ENCODE measurements at places on chromosomes 11 and 22.

DNA sequence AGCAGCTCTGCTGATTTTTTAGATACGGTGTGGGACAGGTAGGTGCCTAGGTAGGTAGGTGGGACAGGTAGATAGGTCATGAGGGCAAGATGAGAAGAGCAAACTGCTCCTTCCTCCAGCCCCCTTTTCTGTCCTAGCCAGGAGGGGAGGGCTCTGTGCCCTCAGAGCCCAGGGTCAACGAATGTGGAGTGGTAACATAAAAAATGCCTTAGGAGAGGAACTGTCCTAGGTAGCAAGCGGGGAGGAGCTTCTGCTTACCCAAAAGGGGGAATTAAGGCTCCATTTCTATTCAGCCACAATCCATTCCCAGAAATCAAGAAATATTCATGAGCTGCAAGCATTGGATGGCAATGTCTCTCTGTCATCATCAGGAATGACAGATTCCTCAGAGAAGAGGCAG is 234.8 kb downstream of the GRIK4 start:
- no peak for DNase-seq

GRCh38 chr11:105224482-105225253 is 85.1 kb upstream of the CARD18 start:
- no peak for DNase-seq

DNA sequence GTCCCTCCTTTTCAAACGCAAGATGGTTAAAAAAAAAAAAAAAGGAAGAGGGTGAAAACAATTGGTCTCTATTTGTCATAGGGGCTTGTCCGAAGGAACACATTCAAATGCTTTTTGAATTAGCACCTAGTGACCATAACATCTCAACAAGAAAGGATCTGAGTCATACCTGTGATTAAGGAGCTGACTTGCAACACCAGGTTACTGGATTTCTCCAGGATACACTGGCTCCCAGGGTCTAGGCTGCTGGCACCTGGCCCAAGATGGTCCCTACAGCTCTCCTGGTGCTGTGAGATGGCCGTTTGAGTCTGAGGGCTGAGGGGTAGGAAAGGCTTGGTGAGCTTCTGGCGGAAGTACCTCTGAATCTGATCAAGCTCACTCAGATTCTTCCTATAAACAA is 28.4 kb upstream of the UCP3 start:
- DNase-seq, result no peak

- no peak for DNase-seq
Observed at GRCh38 chr22:22037229-22037628, 54.6 kb upstream of the TOP3B start.

DNA sequence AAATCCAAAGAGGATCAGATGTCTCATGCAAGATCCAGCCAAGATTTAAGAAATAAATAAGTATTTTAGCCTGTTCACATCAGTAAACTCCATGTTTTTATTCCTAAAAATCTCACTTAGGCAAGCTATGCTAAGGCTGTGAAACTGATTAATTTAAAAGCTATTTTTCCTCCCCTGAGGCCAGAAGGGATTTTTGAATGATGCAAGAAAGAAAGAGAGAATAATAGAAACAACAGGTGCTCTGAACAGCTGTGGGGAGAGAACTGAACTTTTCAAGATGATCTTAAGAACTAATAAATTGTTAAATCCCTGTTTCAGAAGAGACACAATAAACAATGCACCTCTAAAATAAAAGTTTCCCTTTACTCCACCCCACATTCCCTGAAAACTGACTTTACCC is 241.6 kb downstream of the DLG2 start:
- no peak for DNase-seq

GRCh38 chr11:117337076-117337475 is 9.4 kb downstream of the CEP164 start:
- DNase-seq, result no peak

- peak; percentile 24 for DNase-seq
Observed at GRCh38 chr22:30121960-30122359, 41.7 kb downstream of the HORMAD2 start.

- no peak for DNase-seq
Observed at GRCh38 chr11:3123761-3124733, 41.1 kb downstream of the OSBPL5 start.

GRCh38 chr22:39967103-39967829 is 7.1 kb downstream of the TMA7B start:
- DNase-seq, result no peak

- no peak for DNase-seq
Observed at GRCh38 chr11:62856333-62856895, 17.0 kb upstream of the WDR74 start.

DNA sequence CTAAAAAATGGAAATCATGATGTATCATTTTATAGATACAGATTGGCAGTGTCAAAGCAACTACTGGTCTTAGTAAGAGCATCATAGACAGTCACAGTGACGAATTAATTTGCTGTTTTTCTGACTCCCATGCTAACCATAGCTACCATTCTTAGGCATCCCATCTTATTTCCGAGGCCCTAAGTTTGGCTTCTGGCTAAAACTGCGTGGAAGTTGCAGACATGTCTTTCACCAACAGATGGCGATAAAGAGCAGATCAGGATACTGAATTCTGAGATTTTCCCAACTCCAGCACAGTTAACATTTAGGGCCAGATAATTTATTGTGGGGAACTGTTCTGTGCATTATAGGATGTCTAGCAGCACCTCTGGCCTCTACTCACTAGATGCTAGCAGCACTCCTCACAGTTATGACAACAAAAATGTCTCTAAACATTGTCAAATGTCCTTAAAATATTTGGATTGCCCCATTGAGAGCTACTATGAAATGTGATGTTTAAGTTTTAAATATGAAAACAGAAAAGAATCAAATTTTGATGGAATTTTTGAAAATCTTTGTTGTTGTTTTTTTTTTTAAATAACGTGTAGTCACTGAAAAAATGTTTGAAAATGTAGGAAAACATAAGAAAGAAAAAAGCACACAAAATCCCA is 16.3 kb downstream of the OR2AG2 start:
- DNase-seq, result peak; percentile 33

DNA sequence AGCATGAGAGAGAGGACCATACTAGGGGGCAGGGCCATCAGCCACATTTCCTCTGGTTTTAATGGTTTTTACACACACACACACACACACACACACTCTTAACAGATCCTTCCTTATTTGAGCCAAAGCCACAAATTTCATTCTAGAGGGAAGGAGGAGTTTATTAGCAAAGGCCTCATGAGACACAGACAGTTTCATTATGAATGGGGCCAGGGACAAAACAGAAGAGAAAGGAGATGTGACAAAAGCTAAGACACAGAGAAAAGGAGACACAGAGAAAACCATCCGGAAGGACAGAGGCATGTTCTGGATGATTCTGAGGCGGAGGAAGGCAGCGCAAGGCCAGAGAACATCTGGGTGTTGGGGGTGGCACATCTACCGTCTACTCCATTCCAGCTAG is 32.2 kb upstream of the ARFGAP3 start:
- no peak for DNase-seq

GRCh38 chr11:130616573-130616972 is 168.1 kb downstream of the ADAMTS15 start:
- no peak for DNase-seq

DNA sequence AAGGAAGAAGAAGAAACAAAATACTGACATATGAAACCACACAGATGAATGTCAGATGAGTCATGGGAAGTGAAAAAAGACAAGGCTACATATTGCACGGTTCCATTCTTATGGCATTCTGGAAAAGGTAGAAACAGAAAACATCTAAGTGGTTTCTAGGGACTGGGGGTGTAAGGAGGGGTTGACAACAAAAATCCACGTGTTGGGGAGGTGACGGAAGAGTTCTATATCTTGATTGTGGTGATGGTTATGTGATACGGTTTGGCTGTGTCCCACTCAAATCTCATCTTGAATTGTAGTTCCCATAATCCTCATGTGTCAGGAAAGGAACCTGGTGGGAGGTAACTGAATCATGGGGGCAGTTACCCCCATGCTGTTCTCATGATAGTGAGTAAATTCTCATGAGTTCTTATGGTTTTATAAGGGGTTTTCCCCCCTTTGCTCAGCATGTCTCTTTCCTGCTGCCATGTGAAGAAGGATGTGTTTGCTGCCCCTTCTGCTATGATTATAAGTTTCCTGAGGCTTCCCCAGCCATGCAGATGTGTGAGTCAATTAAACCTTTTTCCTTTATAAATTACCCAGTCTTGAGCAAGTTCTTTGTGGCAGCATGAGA is 6.4 kb upstream of the ARFGAP3 start:
- peak; percentile 46 for DNase-seq

GRCh38 chr22:47452184-47452583 is 689.7 kb downstream of the TBC1D22A start:
- peak; percentile 12 for DNase-seq

DNA sequence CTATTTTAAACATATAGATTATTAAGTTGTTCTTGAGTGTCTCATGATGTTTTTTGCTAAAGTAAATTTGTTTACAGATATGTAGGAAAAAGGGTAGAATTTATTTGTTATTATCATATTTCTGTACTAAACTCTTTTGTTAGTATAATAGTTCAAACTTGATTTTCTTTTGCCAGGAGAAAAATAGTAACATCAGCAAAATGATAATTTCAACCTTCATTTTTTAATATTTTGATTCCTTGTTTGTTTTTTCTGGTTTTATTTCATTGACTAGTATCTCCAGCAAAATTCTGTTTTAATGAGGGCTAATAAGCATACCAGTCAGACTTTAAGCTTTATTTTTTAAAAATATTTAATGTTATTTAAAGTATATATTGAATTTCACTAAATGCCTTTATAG is 4.0 kb downstream of the OR1S1 start:
- DNase-seq, result no peak

DNA sequence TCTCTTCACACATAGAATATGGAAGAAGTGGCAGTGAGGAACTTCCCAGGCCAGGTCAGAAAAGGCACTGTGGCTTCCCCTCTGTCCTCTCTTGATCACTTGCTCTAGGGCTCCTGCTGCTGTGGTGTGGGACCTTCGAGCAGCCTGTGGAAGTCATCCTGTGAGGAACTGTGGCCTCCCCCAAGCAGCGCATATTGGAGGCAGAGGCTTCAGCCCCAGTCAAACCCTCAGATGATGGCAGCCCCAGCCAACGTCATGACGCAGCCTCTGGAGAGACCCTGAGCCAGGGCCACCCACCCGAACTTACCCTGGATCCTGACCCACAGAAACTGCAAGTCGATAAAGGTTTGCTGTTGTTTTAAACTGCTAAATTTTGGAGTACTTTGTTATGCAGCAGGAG is 444.9 kb downstream of the TBC1D22A start:
- no peak for DNase-seq

DNA sequence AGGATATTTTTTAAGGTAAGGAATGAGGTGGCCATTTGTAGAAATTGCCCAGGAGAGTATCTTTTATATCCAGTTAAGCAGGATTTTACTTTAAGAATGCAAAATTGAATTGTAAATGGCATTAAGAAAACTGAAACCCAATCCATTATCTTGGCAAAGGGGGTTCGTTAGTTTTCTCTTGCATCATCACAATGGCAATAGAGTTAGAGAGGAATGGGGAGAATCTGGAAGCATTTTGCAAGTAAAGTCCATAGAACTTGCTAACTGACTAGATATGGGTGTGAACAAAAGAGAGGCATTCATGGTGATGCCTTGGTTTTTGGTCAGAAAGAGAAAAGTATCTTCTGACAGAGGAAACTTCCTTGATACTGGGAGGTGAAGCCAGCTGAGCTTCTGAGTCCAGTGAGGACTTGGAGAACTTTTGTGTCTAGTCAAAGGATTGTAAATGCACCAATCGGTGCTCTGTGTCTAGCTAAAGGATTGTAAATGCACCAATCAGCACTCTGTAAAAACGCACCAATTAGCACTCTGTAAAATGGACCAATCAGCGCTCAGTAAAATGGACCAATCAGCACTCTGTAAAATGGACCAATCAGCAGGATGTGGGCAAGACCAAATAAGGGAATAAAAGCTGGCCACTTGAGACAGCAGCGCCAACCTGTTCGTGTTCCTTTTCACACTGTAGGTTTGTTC is 3.6 kb upstream of the CCDC117 start:
- DNase-seq, result no peak

DNA sequence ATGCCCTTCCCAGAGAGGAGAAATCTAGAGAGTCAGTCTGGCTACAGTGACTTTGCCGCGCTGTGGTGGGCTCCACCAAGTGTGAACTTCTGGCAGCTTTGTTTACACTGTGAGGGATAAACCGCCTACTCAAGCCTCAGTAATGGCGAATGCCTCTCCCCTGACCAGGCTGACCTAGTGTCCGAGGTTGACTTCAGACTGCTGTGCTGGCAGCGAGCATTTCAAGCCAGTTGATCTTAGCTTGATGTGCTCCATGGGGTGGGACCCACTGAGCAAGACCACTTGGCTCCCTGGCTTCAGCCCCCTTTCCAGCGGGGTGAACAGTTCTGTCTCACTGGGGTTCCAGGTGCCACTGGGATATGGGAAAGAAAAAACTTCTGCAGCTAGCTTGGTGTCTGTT is 38.6 kb upstream of the PTH start:
- DNase-seq, result no peak

DNA sequence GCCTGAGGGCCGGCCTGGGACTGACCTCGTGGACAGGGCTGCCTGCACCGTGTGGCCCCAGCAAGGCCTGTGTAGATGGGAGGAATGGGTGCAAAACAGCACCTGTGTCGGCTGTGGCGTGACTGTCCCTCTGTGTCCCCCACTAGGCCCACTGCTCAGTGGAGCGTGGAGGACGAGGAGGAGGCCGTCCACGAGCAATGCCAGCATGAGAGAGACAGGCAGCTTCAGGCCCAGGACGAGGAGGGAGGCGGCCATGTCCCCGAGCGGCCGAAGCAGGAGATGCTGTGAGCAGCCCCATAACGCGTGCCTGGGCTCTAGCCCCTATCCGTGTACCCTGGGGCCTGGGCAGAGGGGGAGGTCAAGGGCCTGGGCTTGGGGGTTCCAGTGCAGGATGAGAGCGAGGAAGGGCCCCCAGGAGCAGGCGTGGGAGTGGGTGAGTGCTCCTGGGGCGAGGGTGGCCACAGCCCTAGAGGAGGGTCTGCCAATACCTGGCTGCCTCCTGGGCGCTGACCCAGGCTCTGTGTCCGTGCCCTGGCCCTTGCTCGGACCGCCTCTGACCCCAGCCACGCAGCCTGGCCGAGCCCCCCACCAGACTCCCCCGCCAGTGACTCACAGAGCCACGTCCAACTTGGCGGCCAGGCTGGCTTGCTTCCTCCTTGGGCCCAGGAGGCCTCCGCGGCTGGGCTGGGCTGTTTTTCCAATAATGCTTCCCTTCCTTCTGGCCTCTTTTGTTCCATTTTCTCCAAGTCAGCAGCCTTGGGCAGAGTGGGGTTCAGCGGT is 11.6 kb downstream of the PRR33 start:
- peak; percentile 2 for DNase-seq

GRCh38 chr11:61930933-61931332 is 13.6 kb upstream of the RAB3IL1 start:
- DNase-seq, result no peak

- no peak for DNase-seq
Observed at GRCh38 chr11:126405906-126406305, 50.4 kb downstream of the ST3GAL4 start.

DNA sequence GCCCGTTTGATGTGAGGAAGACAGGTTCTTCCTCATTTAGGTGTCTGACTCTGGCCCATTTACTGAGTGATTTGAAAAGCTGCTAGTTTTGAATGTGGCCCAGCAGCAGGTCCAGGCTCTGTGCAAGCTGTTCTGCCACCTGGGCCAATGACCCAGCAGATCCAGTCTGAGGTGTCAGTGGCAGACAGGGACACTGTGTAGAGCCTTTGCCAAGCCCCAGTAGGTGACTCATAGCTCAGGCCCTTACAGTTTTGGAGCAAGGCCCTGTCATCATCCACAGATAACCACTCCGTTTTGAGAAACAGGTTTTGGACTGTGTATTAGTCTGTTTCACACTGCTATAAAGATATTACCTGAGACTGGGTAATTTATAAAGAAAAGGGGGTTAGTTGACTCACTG is 23.9 kb downstream of the TSPAN32 start:
- no peak for DNase-seq

- no peak for DNase-seq
Observed at GRCh38 chr22:43862074-43862881, at the start of gene SULT4A1. TSS of gene SULT4A1 (minus strand) at chr22:43862513. CDS start at chr22:43862382, 131 bp downstream.

- peak; percentile 64 for DNase-seq
Observed at GRCh38 chr22:38843201-38843656, 599 bp downstream of the NPTXR start.

Data from activated CD4-positive, alpha-beta T cell treated with anti-CD3 and anti-CD28 coated beads for 48 hours (primary cell).